ENCODE measurements at places on chromosomes 2 and 18.

- DNase-seq, result no peak
These were observed 23.0 kb downstream of the FAM110C start for GRCh38 chr2:23283-23682.

DNA sequence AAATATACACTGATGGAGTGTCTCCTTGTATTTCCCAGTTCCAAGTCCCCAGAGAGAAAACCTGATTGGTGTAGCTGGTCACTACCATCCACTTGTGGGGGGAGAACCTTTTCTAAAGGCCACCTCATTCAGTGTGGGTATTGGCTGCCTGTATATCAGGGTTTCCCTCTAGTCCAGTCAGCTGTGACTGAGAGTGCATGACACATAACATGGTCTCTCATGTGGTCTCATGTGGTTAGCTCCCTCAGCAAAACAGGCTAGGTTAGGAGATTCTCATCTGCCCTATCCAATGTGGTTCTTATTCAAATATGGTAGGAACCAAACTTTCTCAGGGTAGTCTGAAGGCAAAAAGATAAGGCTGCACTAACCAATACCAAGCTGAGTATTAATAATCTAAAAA is 4.1 kb upstream of the GORASP2 start:
- no peak for DNase-seq

GRCh38 chr2:148065936-148066335 is 45.0 kb downstream of the MBD5 start:
- no peak for DNase-seq

- DNase-seq, result no peak
These were observed 6.7 kb upstream of the B3GNT2 start for GRCh38 chr2:62189196-62189595.

GRCh38 chr2:28981016-28981441 is at the start of gene TOGARAM2:
TOGARAM2 (plus strand) TSS chr2:28981298; CDS start chr2:28994835, 13,537 bp downstream.
- DNase-seq, result no peak
